ENCODE measurements at places on chromosomes 6 and 20. TPM values are rescaled to one million over a fixed set of nuclear protein-coding genes. Genes with fewer than 3 reads are reported as not detected.

- DNase-seq, result no peak
Measured at GRCh38 chr20:11447371-11448100, 470.2 kb upstream of the BTBD3 start.

DNA sequence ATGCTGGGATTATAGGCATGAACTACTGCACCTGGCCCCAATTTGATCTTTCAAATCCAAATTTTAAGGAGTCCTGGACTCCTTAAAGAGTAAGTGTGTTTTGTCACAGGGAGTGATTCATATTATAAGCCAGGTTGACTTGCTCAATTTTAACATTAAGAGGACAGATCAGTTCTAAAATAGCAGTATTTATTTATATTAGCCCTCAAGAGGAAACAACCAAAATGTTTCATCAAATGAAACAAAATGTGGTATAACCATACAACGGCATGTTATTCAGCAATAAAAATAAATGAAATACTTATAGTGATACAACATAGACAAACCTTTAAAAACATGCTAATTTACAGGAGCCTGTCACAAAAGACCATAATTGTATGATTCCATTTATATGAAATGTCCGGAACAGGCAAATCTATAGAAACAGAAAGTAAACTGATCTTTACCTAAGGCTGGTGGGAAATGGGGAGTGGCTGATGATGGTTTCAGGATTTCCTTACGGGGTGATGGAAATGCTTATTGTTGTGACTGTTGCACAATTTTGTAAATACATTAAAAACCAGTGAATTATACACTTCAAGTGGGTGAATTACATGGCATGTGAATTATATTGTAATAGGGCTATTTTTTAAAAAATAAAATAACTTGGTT is 637.4 kb downstream of the MMUT start:
- no peak for DNase-seq

DNA sequence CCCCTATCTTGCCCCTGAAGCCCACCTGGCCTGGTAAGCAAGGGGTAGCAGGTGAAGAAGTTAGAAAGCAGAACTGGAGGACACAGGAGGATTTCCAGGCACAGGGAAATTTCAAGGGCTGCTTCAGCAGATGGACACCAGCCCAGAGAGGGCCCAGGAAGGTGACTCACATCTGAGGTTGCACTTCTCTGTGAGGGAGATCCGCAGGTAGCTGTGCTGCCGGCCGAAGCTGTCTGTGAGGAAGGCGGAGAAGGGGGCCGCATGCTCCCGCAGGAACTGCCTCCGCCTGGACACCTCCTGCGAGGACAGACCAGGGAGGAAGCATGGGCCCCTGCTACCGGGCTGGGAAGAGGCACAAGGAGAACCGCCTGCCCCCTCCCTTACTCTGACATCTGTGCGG is 7.1 kb downstream of the MOCS1 start:
- DNase-seq, result no peak

Gene CDYL
- total RNA-seq, result 24.0 TPM

DNA sequence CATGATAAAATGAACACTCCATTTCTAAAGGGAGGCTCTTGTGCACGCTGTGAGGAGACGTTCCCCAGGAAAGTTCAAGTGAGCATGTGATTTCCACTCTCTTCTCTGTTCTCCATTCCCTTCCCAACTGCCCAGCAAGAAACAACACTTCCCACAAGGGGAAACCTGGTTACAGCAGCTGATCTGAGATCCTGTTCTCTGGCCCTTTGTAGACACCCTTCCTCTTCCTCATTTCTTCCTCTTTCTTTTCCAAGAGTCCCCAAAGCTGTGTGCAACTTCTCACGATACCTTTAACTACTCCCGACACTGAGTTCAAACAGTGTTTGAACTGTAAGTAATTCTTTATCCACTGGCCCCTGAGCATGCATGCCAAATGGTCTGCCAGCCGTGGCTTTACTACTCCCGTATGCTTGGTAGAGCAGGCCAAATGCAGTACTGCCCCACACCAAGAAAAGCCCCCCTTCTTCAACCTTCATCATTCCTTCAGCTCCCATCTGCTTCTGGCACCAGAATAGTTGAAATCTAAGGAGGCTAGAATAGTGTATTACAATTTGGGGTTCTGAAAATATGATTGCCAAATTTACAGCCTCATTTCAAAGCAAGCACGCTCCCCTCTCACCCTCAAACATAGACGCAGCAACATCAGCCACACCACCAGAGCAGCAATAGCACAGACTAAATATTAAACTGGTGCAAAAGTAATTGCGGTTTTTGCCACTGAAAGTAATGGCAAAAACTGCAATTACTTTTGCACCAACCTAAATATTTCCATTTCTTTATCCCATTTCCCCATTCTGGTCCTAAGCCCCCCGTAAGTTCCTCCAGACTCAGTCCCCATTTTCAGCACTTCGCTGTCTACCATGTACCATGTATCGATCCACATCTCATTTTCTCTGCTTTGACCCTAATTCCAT is 4.3 kb downstream of the HLA-DMB start:
- DNase-seq, result no peak

Gene TFAP2C
- not detected for total RNA-seq

DNA sequence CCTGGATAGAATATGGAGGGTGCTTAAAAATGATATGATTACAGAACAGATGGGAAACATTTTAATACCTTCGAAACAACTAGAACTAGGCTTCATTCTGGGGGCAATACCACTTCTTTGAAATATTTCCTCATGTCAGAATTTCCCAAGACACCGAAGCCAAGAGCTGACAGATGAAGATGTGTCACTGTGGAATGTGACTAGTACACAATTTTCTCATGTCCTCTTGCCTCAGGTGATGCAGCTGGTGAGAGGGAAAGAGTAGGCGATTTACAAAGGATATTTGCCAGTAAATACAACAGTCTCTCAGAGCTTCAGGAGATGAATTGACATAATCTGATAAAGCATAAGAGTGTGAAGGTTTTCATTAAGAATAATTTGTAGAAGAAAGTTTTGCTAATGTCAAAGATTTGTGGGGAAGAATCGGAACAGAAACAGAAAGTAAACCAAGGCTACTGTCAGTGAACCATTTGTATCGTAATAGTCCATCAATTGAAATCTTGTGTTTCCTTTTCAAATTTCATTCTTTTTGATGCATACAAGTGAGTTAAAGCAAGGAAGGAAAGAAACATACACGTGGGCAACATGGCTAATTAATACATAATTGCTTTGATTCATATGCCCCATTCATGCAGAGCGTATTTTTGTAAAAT is 164.7 kb upstream of the CCN2 start:
- no peak for DNase-seq
